ENCODE measurements at places on chromosomes 5 and 9.

DNA sequence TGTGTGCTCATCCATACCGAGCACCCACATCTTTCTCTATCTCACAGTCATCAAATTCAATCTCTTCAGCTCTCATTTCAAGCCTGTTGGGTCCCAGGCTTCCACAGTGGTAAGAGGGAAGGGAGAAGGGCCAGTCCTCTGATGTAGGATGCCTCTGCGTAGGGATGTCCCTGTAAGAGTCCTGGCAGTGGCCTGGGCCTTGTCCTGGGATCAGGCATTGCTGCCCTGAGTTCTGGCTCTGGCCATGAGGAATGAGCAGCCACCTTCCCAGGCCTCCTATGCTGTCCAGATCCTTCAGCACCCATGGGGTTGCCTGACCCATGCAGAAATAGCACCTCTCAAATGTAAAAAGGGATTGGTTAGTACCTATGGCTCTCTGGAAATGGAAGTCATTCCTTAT lies 121.2 kb downstream of the EFNA5 start:
- DNase-seq, result no peak

- DNase-seq, result no peak
These were observed 23.4 kb downstream of the NKD2 start for GRCh38 chr5:1032011-1032410.

DNA sequence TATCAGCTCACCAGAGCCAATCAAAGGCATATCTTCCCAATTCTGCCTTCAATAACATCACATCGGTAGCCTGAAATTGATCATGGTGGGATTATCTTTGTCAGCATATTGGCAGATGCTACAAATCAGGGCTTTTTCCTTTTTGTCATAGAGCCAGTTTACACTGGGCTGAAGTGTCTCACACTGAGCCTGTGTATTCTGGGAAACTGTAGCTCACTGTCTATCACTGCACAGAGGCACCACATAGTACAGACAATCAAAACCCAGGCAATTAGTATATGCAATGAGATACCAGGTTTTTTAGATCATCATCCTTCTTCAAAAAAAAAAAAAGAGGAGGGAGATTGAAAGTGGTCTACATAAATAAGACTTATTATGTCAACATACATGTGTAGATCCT lies 46.6 kb downstream of the ADAM19 start:
- DNase-seq, result no peak

DNA sequence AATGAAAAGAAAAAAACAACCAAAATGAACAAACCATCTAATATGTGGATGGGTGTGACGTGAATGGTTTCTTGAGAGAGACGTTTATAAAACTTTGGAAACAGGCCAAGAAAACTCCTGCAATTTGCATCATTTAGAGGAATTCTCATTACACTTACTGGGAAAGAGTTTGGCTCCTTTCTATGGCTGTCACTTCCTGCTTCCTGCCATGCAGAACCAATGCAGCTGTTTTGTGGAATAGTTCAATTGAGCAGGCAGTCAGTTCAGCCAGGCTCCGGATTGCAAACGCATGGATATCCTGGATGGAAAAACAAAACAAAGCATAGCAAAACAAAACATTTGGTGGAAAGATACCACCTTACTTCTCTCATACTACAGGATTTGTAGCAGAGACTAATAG lies 36.6 kb downstream of the FAM114A2 start:
- no peak for DNase-seq

DNA sequence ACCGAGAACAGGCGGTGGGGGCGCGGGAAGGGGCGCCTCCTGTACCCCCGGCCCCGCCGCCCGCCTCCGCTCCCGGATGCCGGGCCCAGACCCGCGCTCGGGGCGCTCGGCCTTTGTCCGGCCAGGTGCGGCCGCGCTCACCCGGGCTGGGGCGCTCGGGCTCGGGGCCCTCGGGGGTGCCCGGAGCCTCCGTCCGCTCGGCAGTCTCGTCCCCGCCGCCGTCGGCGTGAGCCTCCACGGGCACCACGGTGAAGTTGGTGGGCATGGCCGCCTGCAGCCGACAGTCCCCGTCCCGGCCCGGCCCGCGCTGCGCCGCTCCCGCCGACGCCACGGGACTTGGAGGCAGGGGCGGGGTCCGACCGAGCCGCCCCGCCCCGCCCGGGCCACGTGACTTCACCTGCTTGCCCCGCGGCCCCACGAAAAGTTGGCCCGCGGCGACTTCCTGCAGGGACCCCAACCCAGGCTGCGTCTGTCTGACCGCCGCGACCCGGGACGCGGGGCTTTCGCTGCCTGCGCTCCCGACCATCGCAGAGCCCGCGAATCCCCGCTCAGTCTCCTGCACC lies at the start of gene SLC12A7:
Gene SLC12A7 (minus strand): TSS at position 337 of the 563 bp plus-strand sequence. CDS start 72 bp downstream, at position 265.
- no peak for DNase-seq

DNA sequence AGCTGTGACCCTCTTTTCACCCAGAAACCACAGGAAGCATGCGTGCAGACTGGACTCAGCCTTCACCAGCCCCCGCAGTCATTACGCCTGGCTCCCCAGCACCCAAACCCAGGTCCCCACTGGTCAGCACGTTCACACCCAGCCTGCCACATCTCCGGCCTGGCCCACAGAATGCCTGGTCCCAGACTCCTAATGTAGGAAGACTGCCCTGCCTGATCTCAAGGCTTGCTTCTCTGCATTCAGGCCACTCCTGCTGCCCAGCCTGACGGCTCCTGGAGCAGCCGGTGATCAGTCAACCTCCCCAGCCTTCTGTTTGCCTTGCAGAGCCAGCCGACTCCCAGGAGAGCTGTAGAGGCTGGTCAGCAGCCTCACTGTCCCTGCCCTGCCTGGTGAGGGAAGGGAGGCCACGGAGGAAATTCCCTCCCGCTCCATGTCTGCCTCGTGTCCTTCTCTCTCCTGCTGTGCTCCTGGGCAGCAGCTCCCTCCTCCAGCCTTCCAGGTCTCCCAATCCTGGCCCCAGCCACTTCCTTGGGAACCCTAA lies 25.4 kb downstream of the ADAMTS2 start:
- no peak for DNase-seq

DNA sequence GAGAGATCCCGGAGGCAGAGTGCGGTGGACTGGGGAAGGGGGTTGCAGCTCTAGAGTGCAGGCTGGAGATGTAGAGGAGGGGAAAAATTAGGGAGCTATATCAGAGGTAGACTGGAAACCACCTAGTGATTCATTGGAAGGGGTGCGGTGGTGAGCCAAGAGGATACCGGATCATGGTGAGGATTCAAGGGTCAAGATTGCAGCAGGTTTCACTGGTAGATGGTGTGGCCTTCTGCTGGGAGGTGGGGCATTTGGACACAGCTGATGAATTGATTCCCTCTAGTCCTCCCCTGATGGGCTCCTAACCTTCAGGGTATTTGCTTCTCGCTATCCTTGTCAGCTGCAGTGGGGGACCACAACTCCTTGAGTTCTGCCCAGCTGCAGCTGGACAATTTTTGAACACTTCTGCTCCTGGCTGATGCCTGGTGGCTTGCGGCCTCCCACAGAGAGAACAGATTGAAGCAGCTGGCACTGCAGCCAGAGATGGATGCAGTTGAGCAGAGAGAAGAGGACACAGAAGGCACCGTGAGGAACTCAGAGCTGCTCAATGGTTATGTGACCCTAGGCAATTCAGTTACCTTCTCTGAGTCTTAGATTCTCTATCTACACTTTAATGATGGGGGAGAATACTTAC lies 134.4 kb upstream of the ABCA1 start:
- no peak for DNase-seq

DNA sequence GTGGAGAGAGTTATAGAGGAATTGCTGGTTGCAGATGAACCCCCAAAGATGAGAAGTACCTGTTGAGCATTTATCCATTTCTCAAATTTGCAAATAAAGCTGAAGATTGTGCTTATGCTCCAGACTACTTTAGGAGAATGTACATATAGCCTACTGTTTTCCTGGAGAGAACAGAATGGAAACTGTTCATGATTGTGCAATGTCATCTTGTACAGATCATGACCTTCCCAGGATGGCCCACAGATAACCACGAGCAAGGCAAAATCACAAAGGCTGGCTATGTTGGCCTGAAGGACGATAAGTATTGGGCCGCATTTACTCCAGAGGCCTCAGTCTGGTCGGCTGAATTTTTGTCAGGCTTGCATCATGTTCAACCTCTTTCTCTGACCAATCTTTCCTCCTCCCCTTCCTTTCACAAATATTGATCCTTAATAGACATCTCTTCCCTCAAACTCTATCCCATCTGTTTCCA lies 28.5 kb upstream of the RICTOR start:
- no peak for DNase-seq

DNA sequence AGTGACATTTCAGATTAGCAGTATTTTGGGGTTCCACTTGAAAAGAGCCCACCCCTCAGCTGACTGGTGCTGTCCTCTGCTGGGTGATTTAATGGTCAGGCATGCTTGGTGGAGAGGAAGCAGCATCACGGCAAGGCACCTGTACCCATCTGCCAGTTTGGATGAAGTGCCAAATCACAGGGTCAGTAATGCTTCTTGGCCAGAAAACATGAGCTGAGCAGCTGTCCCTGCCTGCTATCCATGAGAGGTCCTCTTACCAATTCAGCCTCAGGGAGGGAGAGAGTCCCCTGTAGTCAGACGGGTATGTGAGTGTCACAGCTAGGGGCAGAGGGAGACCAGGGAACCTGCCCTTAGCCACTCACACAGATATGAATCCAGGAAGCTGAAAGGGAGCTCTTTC lies 137.9 kb downstream of the SEC61B start:
- DNase-seq, result no peak

GRCh38 chr9:127237801-127238200 lies 26.8 kb upstream of the GARNL3 start:
- DNase-seq, result no peak

DNA sequence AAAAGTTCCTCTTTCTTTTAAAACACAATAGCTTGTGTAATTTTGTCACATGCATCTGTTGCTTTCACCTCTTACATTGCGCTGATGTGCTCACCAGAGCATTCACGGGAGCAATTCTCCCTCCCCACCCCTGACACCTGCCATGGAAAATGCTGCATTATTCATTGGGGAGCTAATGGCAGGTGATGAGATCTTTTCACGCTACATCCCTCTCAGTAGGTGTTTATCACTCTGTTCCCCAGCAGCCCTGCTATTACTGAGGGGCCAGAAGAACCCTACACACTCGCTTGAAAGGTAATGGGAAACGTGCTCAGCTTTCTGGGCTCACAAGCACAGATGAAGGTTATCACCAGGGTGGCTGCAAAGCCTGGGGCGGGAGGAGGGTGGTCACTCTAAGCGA lies 398.0 kb downstream of the PSAT1 start:
- no peak for DNase-seq

DNA sequence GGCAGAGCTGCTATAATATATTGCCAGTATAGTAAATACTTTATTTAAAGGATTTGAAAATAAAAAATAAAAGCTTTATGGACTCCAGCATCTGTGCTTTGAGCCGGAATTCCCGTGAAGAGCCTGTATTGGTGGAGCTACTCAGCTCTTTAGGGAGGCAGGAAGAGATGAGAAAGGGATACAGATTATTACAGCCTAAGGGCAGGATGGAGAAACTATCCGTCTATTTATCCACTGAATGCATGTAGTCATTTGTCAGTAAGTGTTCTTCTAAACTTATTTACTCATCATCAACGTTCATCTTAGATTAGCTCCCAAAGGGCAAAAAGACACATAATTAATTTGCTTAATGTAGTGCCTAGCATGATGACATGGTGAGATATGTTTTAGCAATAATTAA lies 48.4 kb downstream of the SLC1A1 start:
- DNase-seq, result no peak

- DNase-seq, result no peak
These were observed 227.9 kb upstream of the KLF9 start for GRCh38 chr9:70642341-70642740.

DNA sequence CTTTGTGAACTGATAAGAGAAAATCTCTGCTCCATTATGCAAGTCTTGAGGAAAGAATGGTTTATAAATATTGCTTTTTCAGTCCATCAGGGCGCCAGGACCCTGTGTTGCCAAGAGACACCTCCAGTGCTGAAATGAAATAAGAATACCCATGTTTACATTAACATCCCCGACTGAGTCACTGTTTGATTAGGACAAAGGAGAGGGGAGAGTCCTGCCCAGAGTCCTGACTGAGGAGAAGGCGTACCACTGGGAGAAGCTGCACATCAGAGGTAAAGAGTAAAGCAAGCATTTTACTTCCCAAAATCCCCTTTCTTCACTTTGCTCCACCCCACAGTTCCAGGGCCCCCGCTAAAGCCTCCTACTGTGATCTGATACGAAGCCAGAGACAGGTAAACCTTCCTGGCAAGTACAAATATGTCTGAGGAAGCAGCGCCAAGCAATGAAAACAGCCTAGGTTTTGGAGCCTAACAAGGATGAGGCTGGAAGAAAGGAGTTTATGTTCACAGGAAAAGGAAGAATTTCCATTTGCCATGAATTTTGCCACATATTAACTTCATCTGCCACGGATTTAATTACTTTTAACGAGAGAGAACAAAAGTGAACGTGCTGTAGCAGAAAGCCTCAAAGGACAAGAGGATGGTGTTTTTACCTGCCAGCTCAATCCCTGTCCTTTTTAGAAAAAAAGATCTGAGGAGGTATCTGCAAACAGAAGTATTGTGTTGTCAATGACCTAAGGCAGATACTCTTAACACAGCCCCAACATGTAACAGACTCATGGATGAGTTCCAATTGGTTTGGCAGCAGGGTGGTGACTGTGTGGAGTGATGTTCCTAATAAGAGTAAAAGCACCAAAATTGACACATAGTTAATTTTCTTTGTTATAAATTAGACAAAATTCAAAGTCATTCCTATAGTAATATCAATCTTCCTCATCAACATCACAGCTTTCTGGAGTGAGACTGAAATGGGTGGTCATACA lies 209.4 kb upstream of the TLE4 start:
- DNase-seq, result no peak

- DNase-seq, result no peak
These were observed 554 bp downstream of the JAK2 start for GRCh38 chr9:4985386-4986266.

GRCh38 chr5:73265641-73266040 lies 92.6 kb downstream of the TMEM174 start:
- DNase-seq, result no peak

DNA sequence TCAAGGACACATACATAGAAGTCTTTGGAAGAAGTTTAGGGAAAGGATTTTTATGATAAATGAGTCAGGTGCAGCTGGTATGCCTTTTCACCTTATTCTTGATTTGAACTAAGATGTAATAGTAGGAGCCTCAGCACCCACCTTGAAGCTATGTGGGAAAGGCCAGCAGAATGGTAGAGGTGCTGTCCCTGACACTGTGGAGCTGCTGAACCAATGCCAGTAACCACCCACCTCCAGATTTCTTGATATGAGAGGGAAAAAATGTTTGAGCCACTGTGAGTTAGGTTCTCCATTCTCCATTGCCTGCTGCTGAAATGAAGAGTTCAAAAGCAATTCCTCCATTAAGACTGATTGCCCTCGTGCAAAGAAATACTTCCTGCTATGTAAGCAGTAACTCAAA lies 12.2 kb upstream of the HMGCR start:
- DNase-seq, result no peak

DNA sequence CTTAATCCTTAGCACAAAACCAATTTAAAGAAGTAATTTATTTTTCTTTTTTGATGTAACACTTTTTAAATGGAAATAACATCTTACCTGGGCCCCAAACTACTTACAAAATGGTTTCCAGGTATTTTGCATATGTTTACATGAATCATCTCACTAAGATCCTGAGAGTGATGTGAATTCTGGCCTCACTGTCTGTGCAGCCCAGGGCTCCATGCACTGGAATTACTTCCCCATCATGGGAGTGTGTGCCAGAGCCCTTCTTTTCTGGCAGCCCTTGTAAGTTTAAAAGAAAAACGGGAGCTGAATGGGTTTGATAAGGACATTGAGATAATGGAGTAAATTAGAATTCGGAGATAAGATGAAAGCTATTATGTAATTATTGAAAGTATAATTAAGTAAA lies 12.2 kb upstream of the F2R start:
- no peak for DNase-seq

Measured in GOT3 (cell line).